ENCODE measurements at places on chromosomes 2 and 18. TPM values are rescaled to one million over a fixed set of nuclear protein-coding genes. Genes with fewer than 3 reads are reported as not detected.
A peak's percentile ranks its signal among the peaks of the same experiment; 100 is the strongest.

GRCh38 chr2:100193291-100193710, 50.9 kb upstream of the AFF3 start:
- no peak overlapping the region for H3K27ac ChIP-seq
- H3K4me3 ChIP-seq = no peak overlapping the region
- no peaks in the 10 kb centered on the region for H3K36me3 ChIP-seq
- no peak for DNase-seq
- peaks cover 13% of the 10 kb centered on the region for H3K4me1 ChIP-seq

GRCh38 chr18:70416496-70416895, 127.7 kb downstream of the SOCS6 start:
- no peaks in the 10 kb centered on the region for H3K4me1 ChIP-seq
- H3K27ac ChIP-seq = no peak overlapping the region
- DNase-seq = no peak
- H3K36me3 ChIP-seq = no peaks in the 10 kb centered on the region

GRCh38 chr2:235026649-235027557, 75.1 kb downstream of the SH3BP4 start:
- peak overlapping the region; percentile 51 for H3K27ac ChIP-seq
- H3K4me1 ChIP-seq = no peaks in the 10 kb centered on the region
- DNase-seq = peak; percentile 87
- no peaks in the 10 kb centered on the region for H3K27me3 ChIP-seq
- H3K4me3 ChIP-seq = no peak overlapping the region

- DNase-seq = no peak
- no peaks in the 10 kb centered on the region for H3K27me3 ChIP-seq
- no peaks in the 10 kb centered on the region for H3K4me1 ChIP-seq
- H3K27ac ChIP-seq = no peak overlapping the region
- H3K4me3 ChIP-seq = no peak overlapping the region
- H3K36me3 ChIP-seq = no peaks in the 10 kb centered on the region
Measured at GRCh38 chr2:108257757-108258331, 18.1 kb downstream of the SULT1C3 start.

DNA sequence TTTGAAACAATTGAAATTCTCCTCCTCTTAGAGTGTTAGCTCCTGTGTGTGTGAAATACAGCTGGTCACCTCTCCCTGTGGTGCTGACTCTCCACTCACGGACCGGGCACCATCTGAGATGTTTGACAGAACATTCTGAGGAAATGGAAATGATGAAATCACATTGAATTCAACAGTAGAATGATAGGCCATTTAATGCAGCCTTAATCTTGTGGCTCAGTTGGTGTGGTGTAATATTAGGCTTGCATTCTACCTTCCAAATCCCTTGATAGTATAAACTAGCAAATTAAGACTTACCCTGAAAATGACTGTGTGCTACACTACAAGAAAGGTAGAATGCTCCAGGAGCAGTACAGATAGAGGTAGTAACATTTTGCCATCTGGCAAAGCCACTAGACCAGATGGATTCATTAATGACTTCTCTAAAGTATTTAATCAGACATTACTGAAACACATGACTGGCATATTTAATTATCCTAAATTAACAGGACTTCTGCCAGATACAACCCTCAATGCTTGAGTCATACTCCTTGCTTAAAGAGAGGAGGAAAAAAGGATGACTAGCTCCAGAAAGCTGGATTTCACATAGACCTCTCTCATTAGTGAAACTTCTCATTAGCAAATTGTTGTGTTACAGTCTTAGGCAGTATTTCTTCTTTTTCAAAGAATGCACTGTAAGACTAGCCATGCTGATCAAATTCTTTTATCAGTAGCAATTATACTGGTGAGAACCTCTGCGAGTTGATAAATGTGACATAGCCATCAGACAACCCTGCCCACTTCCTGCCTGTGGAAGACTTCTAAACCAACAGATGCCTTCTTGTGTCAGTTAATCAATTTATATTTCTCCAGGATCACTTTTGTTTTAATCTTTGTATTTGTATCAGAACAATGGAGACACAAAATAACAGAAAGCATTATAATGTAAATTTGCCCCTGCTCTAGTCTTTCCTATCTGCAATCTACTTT, 80.6 kb downstream of the EML6 start:
- H3K27me3 ChIP-seq = no peaks in the 10 kb centered on the region
- H3K36me3 ChIP-seq = no peaks in the 10 kb centered on the region
- no peak for DNase-seq
- H3K4me3 ChIP-seq = no peak overlapping the region
- H3K27ac ChIP-seq = no peak overlapping the region

DNA sequence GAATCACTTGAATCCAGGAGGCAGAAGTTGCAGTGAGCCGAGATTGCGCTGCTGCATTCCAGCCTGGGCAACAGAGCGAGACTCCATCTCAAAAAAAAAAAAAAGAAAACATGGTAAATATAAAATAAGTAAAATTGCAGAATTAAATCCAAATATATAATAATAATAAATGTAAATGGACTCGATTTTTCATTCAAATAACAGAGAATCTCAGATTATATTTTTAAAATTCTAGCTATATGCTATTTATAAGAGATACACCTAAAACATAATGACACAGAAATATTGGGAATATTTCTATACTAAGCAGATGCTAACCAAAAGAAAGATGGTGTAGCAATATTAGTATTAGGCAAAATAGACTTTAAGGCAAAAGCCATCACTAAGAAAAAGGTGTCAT, 15.1 kb upstream of the NEURL3 start:
- H3K27me3 ChIP-seq = no peaks in the 10 kb centered on the region
- no peak overlapping the region for H3K27ac ChIP-seq
- H3K36me3 ChIP-seq = no peaks in the 10 kb centered on the region
- DNase-seq = no peak
- H3K4me3 ChIP-seq = no peak overlapping the region

DNA sequence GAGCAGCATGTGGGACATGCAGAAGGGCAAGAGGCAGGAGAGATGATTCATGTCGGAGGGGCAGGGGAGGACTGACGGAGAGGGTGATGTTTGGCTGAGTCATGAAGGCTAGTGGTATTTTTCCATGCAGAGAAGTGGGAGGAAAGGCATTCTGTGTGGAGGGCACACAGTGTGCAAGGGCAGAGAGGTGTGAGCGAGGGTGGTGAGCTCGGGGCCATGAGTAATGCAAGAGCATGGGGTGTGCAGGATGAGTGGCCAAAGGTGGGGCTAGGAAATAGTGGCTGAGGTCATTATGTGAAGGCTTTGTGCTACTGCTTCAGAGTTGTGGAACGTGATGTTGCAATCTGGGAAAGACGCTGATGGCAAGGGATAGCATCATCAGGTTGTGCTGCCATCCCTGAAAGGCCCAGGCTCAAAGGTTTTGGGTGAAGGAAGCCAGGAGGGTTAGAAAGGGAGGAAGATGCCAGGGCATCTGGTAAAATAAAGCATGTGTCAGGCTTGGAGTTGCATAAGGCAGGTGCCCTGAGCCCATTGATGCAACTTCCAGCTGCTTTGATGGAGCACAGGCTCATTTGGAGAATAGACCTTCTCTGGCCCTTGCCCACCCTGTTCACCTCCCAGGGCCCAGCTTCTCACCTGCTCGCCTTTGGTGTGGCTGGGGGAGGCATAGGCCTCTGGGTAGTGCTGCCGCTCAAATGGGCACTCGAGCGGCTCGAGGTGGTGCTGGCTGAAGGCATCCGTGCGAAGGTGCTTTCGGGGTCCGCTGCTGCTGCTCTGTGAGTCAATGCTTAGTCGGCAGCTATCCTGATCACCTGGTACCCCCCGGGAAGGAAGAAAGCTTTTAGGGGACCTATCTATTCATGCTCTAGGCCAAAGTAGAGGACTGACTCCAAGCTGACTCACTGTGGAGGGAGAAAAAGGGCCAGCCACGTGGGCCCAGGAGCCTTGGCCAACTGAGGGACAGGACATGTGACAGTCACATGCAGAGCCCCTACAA, 37.5 kb downstream of the PAX8 start:
- peak overlapping the region; percentile 84 for H3K27ac ChIP-seq
- no peaks in the 10 kb centered on the region for H3K36me3 ChIP-seq
- DNase-seq = peak; percentile 79
- no peaks in the 10 kb centered on the region for H3K27me3 ChIP-seq
- no peak overlapping the region for H3K4me3 ChIP-seq

CREG2 gene
- total RNA-seq = not detected

GRCh38 chr2:182330451-182331305, 96.2 kb downstream of the PDE1A start:
- H3K4me3 ChIP-seq = no peak overlapping the region
- H3K36me3 ChIP-seq = no peaks in the 10 kb centered on the region
- no peaks in the 10 kb centered on the region for H3K4me1 ChIP-seq
- no peaks in the 10 kb centered on the region for H3K27me3 ChIP-seq
- DNase-seq = no peak

DNA sequence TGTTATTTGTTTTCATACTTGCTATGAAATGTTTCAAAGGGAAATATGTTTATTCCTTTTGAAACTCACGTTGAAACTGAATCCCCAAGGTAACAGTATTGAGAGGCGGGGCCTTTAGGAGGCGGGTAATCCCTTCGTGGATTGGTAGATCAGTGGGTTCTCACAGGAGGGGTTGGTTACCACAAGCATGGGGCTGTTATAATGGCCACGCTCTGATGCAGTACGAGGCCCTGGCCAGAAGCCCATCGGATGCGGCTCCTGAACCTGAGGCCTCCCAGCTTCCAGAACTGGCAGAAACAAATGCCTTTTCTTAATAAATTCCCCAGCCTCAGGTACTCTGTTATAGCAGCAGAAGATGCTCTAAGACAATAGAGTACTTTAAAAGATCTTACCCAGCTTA, 135.7 kb downstream of the ASB1 start:
- no peaks in the 10 kb centered on the region for H3K27me3 ChIP-seq
- H3K36me3 ChIP-seq = no peaks in the 10 kb centered on the region
- no peak for DNase-seq
- H3K27ac ChIP-seq = no peak overlapping the region
- H3K4me1 ChIP-seq = no peaks in the 10 kb centered on the region

COL6A3 gene
- total RNA-seq = 74.3 TPM

- no peaks in the 10 kb centered on the region for H3K27me3 ChIP-seq
- no peak for DNase-seq
- no peaks in the 10 kb centered on the region for H3K4me1 ChIP-seq
Measured at GRCh38 chr2:127175751-127176354, 44.2 kb downstream of the CYP27C1 start.

HOXD8 gene
- total RNA-seq = 4.6 TPM

DNA sequence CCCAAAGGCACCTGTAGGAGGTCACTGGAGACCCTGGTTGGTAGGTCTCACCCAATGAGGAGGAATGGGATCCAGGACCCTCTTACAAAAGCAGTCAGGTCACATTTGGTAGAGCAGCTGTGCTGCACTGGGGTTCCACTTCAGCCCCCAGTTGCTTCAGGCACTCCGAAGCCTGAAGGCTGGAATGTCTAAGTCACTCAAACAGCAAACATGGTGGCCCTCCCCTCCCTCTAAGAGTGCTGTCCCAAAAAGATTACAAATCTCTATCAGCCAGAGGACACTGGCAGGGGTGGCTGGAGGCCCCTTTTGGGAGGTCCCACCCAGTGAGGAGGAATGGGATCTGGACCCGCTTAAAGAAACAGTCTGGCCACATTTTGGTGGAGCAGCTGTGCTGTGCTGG, 17.7 kb downstream of the MSTN start:
- DNase-seq = no peak
- H3K4me1 ChIP-seq = no peaks in the 10 kb centered on the region
- H3K36me3 ChIP-seq = no peaks in the 10 kb centered on the region
- no peak overlapping the region for H3K4me3 ChIP-seq

GRCh38 chr2:107337209-107337898, 451.4 kb upstream of the ST6GAL2 start:
- H3K36me3 ChIP-seq = no peaks in the 10 kb centered on the region
- no peak overlapping the region for H3K27ac ChIP-seq
- H3K4me1 ChIP-seq = no peaks in the 10 kb centered on the region
- H3K27me3 ChIP-seq = no peaks in the 10 kb centered on the region
- DNase-seq = no peak

DNA sequence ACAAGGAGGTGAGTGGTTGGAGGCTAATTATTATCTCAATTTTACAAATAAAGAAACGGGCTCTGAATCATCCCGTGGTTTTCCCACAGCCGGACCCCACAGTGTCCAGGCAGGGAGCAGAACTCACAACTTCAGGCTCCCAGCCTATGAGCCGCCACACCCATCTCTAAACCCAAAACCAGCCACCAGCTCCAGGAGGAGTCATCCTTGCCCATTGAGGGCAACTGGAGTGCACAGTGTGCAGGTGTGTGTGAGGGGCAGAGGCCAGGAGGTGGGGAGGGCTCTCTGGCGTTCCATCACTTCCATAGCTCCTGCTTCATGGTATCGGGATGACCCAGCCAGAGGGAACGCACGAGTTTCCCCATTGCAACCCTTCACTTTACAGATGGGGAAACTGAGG, 144.5 kb downstream of the CYP26B1 start:
- H3K4me3 ChIP-seq = no peak overlapping the region
- peaks cover 6% of the 10 kb centered on the region for H3K4me1 ChIP-seq
- no peaks in the 10 kb centered on the region for H3K27me3 ChIP-seq

DNA sequence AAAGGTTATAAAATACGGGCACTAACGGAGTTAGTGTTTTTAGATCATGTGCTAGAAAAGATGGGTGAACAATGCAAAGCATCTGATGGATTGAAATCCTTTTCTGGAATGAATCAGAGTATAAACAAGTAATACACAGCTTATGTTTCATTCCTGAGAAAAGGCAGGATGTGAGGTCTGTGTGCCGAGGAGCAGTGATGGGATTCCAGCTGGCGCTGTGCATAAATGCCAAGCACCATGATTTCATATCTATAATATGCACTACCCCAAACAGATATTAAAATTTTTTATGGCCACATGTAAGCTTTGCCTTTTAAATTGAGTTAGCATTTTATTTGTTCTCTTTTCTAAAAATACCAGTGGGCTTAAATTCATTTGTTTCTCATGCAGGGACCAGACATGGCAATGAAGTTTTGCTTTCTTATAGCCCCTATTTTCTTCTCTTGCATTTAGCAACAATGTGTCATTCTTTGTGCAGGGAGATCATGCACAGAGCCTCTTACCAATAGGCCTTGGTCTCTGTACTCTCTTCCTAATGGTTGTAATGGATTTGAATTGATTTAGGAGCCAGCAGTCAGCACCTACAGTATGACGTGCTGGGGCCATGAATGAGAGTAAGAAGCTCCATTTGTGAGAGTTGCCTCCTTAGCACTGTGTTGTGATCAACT, 323.9 kb downstream of the SLC8A1 start:
- no peak for DNase-seq
- no peaks in the 10 kb centered on the region for H3K4me1 ChIP-seq
- no peaks in the 10 kb centered on the region for H3K36me3 ChIP-seq
- no peak overlapping the region for H3K4me3 ChIP-seq
- no peaks in the 10 kb centered on the region for H3K27me3 ChIP-seq
